Effector CD8-positive, alpha-beta T cell (primary cell): ENCODE measurements at places on chromosomes 7 and 10.

- no peak for DNase-seq
Observed at GRCh38 chr10:30158325-30158960, 99.1 kb upstream of the JCAD start.

GRCh38 chr7:99406557-99406956 is 1.8 kb downstream of the PDAP1 start:
- no peak for DNase-seq

- DNase-seq: no peak
Observed at GRCh38 chr7:158685693-158686092, 18.9 kb downstream of the NCAPG2 start.

- DNase-seq: no peak
Observed at GRCh38 chr7:40000734-40001315, 50.8 kb downstream of the CDK13 start.

DNA sequence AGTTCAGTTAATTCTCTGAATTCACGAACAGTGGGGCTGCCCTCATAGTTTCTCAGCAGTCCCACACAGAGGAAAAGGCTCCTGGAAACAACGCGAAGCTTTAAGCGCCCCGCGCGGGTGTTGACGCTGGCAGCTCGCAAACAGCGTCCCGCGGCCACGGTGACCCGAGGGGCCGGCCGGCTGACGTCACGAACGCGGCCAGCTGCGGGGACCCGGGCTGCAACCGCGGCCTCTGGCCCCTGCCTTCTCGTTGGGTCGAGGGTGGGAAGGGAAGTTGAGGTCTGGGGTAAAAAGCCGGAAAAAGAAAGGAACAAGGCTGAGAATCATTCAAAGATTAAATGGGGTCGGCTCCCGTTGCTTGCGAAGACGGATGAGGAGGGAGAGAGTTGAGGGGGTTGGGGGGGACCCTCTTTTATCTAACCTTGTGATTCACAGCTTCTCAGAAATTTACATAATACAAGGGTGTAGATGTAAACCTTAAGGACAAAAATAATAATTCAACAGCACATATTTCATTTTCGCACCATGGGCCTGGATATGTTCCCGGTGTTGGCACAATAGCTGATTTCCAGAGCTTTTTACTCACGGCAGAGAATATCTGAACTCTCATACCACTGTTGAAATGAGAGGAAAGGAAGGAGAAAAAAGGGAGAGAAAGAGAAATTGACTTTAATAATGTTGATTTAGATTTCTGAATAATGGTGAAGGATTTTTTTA is 7.3 kb upstream of the FEZF1 start:
- DNase-seq: no peak

DNA sequence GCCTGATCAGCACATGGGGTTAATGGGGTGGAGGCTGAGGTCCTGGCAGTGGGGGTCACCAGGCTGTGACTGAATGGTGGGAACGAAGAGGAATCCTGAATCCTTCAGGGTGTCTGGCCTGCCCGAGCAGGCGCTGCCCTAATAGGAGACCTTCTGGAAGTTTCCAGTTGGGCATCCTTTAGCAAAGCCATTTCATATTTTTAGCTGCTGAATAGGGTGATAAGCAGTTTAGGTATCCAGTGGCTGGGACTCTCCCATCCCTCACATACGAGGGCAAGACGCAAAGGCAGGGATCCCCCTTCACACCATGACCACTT is 159.3 kb downstream of the SH3PXD2A start:
- no peak for DNase-seq

DNA sequence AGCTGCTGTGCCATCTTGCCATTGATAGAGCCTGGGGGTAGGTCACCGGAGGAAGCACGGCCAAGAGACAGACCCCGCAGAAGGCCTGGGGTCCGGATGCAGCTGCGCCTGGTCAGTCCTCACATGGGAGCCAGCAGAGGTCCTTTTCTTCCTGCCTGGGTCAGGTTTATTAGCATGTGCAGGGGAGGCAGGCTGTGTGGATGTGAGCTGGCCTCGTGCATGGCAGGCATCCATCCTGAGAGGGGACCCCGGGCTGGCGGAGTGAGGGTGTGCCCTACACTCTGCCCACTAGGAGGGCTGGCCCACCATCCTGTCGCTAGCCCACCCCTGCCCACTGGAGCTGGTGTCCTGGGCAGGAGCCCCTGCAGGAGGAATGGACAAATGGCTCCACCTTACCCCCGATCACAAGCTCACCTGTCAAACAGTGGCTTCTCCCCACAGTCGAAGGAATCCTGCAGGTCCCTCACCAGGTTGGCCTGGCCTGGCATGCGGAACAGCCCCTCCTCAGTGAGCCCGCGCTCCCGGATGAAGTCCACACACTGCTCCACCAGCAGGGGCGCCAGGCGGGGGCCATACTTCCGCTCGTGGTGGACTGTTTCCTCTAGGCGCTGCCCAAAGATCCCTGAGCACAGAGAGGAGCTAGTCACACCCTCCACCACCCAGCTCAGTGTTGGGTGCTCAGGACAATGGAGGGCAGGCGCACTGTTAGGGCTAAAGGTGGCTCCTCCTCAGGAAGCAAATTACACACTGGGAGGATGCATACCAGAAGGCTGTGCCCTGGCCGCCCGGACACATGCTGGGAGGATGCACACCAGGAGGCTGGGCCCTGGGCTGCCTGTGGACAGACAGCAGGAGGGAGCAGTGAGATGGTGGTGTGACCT is 145.4 kb downstream of the ARHGAP22 start:
- no peak for DNase-seq

GRCh38 chr7:95509199-95509598 is 23.5 kb downstream of the ASB4 start:
- no peak for DNase-seq

DNA sequence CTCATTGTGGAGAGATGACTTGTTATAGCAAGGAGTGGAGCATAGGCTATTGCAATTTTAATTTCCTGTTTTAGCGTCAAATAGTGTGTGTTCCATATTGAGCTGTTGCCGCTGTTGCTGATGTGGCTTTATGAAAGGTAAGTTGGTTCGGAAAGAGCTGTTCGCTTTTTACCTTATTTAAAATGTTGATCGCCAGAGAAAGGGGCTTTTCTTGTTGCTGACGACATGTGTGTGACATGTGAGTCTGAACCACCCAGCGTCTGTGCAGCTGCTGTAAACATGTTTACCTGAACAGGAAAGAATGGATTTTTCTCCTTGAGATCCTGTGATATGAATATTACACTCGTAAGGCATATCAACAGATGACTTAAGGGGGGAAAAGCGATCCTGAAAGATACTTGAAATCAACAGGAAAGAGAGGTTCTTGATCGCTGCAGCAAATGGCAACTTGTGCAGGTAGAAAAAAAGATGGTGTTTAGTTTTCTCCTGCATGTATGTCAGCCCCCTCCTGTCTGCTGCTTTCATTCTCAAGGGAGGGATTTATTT is 2.5 kb downstream of the ZEB1 start:
- DNase-seq: peak; percentile 38

- no peak for DNase-seq
Observed at GRCh38 chr10:131848296-131848695, 52.5 kb upstream of the PPP2R2D start.

GRCh38 chr7:127158659-127159058 is 94.1 kb downstream of the GRM8 start:
- DNase-seq: no peak

GRCh38 chr10:86678999-86679792 is 10.9 kb downstream of the LDB3 start:
- no peak for DNase-seq

DNA sequence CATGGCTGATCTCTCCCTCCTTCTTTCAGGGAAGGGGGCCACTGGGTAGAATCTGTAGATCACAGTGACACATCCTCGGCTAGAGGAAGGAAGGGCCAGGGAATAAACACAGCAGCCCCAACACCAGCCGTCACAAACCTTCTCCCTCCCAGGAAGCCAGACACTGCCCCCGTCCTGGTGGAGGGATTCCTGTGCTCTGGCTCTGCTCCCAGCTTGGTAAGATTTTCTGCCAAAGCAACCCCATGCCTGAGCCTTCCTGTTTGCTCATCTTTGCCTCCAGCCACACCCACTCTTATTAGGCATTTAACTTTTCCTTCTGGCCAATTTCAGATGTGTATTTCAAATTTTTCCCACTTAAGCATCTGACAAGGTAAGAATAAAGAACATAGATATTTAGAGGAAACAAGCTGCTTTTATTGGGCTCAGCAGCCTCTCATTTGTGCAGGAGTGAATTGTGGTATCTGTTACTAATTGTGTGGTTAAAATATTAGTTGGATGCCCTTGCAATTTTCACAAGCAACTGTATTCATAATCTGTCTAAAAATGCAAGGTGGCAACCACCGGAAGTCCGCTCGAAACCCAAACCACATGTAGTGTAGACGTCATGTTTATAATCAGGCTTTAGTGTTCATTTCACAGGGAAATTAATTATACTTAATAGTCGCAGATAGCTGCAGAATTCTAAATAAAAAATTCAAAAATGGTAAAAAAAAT is 13.2 kb upstream of the NPS start:
- no peak for DNase-seq

- no peak for DNase-seq
Observed at GRCh38 chr10:113626809-113627355, 37.0 kb downstream of the NRAP start.

GRCh38 chr7:92988051-92988450 is 129.7 kb downstream of the SAMD9 start:
- no peak for DNase-seq

DNA sequence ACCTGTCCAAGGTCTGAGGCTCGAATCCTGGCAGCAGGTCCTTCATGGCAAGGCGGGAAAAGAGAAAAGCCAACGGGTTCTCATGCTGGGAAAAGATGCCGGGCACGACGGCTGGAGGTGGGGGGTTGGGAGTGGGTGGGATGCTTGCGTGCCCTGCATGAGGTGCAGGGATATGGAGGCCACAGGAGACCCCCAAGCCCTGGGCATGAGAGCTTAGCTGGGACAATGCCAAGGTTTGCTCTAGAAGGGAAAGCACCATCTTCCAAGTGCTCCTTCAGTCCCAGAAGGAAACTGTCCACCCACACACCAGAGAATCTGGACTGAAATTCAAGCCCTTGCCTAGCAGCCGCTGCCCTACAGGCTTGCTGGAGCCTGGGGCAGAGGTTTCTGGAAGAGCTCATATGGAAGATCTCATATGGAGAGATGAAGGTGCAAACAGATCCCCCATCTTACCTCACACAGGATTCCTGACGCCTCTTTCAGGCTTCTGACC is 64.3 kb downstream of the ZRANB1 start:
- DNase-seq: no peak

GRCh38 chr7:66921918-66922486 is 977 bp downstream of the TMEM248 start:
- DNase-seq: peak; percentile 8
